ENCODE measurements at places on chromosomes 12 and 14.

- DNase-seq: no peak
Observed at GRCh38 chr12:98403936-98404335, 111.5 kb upstream of the TMPO start.

GRCh38 chr14:81435391-81436295 lies 35.5 kb upstream of the STON2 start:
- DNase-seq: peak; percentile 43

- no peak for DNase-seq
Observed at GRCh38 chr12:132734206-132734605, 23.6 kb downstream of the PGAM5 start.

DNA sequence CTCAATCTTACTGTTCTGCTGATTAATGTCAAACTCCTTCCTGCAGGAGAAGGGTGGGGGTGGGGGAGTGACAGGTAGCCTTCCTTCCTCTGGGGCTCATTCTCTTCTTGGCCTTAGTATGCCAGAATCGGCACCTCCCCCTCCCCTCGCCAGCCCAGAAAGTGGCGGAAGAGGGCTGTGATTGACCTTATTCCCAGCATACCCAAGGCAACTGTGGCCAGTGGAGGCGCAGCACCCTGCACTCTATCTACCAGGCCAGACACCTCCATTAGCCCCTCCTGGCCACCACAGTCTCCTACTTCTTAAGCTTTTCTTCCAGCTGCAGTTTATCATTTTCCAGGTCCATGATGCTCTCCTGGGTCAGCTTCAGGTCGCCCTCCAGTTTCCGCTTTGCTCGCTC lies 15.5 kb downstream of the MYH6 start:
- no peak for DNase-seq

DNA sequence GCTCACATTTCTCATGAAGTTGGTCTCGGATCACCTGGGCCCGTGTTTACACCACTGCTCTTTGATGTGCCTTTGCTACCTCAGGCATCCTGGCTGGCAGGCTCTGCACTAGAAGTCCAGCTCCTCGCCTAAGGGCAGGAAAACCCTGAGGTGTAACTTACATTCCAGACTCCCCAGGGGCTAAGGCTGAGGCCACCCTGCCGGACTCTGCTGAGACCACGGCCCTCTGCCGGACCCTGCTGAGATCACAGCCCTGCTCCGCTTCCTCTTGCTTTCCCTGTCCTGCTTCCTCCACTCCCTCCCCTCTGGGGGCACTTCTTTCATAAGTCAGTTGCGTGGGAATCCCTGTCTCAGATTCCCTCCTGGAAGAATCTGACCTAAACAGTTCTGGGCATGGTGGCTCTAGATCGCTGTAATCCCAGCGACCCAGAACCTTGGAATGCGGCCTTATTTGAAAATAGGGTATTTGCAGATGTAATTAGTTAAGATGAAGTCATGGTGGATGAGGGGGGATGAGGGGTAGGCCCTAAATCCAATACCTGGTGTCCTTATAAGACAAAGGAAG lies 17.2 kb downstream of the RILPL1 start:
- DNase-seq: no peak

- no peak for DNase-seq
Observed at GRCh38 chr12:67052981-67053380, 216.2 kb upstream of the CAND1 start.

- no peak for DNase-seq
Observed at GRCh38 chr12:131113568-131114270, 160.0 kb downstream of the ADGRD1 start.
